A549 treated with RU486 at 1 μM for 4 hours (cell line): ENCODE measurements at places on chromosomes 7 and 10. TPM values are rescaled to one million over a fixed set of nuclear protein-coding genes. Genes with fewer than 3 reads are reported as not detected.

The UPP1 gene
- 64.8 to 101 TPM (median 88.5 TPM) in 5 replicates for total RNA-seq

The SFTPD gene
- 0.20 to 0.29 TPM (median 0.21 TPM) in 5 replicates for total RNA-seq

The MACC1 gene
- not detected in 5 replicates for total RNA-seq

The LRRC4 gene
- total RNA-seq: not detected in 5 replicates

The PLAC9 gene
- 0.46 TPM in 1 of 5 replicates, not detected in the others for total RNA-seq

The SEC61A2 gene
- total RNA-seq: 8.1 to 16.6 TPM (median 12.1 TPM) in 5 replicates

The NSUN5 gene
- total RNA-seq: 43.9 to 60.8 TPM (median 56.0 TPM) in 5 replicates

The GPAM gene
- total RNA-seq: 3.8 to 6.9 TPM (median 6.8 TPM) in 5 replicates

The C7orf57 gene
- total RNA-seq: 0.17 to 0.32 TPM (median 0.21 TPM) in 4 of 5 replicates, not detected in the other
